ENCODE measurements at places on chromosomes 2 and 18. TPM values are rescaled to one million over a fixed set of nuclear protein-coding genes. Genes with fewer than 3 reads are reported as not detected.

GRCh38 chr2:51335087-51336058 lies 303.4 kb upstream of the NRXN1 start:
- DNase-seq = no peak

GRCh38 chr2:86778957-86779356 lies 11.8 kb downstream of the CD8A start:
- DNase-seq = no peak

GRCh38 chr2:237322564-237322963 lies 91.4 kb downstream of the COL6A3 start:
- no peak for DNase-seq

DNA sequence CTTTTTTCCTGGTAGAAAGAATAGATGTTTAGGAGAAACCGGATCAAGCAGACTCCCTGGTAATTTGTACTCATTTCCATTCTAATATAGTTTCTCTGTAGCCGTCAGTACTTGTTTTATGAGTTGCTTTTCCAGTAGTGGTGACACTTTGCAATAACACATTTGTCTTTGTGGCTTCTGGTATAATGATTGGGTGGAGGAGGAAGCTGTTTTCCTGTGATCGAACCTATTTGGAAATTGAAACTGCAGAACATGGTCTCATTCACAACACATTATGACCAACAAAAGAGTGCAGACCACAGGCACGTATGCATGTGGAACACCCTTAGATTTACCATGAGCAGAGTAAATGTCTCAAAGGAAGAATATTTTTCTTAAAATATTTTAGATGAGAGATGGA lies 7.6 kb upstream of the SERPINB12 start:
- DNase-seq = no peak

DNA sequence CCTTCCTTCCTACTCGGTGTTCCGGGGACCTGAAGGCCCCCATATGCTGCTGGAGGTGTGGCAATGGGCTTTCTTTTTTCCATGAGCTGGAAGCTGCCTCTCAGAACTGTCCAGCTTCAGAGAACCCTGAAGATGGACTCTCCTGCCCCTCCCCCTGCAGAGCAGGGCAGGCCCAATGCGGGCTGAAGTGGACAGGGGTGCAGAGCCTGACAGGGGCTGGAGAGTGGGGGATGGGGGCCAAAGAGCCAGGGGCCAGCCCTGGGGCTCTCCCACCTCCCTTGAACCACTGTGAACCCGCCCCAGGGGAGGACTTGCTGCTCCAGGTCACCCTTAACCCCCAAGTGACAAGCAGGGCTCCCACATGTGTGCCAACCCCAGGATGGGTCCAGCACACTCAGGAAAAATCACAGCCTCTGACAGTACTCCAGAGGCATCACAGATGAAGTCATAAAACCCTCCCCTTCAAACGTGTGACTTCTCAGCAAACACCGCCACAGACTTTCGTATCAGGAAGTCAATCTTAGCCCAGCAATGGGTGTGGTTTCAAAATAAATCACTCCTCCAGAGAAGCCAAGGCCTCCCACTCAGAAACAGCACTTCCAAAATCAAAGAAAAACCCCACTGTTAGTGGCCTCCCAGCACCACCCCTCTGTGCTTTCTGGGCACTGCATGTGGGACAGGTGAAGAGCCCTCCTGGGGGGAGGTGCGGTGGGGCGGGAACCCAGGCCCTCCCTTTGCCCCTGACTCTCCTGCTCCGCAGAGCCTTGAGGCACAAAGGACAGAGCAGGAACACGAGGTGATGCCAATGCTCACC lies 135.8 kb downstream of the HDAC4 start:
- DNase-seq = peak; percentile 67

DNA sequence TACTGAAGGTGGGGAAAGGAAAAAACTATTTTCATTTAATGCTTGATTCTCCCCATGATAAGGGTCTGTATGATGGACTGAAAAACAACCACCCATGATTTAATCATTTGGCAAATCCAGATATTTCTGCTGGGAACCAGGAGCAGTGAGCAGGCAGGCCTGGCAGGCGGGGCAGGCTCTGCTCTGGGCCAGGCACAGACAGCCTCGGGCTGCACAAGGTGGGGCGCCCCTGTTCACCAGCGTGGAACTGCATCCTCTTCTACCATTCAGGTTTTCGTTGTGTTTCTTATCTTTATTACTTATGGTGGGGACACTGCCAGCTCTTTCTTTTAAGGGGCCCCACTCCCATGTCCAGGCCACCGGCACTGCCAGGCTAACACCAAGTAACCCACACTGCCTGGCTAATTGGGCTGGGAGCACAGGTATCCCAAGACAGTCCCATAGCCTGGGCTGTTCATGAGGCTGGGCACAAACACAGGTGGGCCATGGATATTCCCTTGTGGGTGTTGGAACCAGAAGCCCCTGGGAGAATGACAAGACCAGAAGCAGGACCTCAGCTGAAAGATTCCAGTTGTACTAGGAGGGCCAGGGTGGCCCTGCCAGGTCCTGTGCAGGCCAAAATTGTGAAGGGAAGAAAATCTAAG lies 57.1 kb upstream of the RALBP1 start:
- DNase-seq = no peak

DNA sequence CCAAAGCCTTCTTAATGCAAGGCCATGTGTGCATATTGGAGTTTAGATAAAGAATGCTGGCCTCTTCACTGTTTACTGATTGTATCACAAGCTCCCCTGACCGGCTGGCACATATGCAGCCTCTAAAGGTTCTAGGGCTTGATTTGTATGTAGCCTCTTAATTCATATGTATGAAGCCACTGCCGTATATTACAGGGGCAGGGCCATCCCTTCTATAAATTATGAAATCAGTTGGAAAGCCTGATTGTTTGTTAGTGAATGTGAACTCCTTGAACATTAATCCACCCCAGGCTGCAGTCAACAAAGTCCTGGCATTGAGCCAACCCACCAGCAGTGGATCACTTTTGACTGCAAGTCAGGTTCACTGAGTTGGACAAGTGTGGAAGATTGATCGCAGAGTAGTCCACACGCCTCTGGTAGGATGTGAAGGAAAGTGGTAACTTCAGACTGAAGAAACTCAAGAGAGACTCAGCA lies 61.6 kb upstream of the PARD3B start:
- no peak for DNase-seq

CYP26B1 gene
- total RNA-seq = 1.1 TPM

SULT1C4 gene
- total RNA-seq = 3.4 TPM

MC4R gene
- not detected for total RNA-seq

All from ureter (tissue), 1 donor.